ENCODE measurements at places on chromosomes 6 and 20.

GRCh38 chr6:41367700-41368099 is 32.3 kb downstream of the NCR2 start:
- DNase-seq, result peak; percentile 60

GRCh38 chr6:143247586-143247985 is 186.9 kb downstream of the AIG1 start:
- DNase-seq, result no peak

- DNase-seq, result no peak
These were observed 88.5 kb downstream of the JAG1 start for GRCh38 chr20:10585308-10585707.

- no peak for DNase-seq
These were observed 16.4 kb downstream of the PIGT start for GRCh38 chr20:45432294-45432693.

- no peak for DNase-seq
These were observed 6.5 kb downstream of the RBM38 start for GRCh38 chr20:57397693-57398108.

DNA sequence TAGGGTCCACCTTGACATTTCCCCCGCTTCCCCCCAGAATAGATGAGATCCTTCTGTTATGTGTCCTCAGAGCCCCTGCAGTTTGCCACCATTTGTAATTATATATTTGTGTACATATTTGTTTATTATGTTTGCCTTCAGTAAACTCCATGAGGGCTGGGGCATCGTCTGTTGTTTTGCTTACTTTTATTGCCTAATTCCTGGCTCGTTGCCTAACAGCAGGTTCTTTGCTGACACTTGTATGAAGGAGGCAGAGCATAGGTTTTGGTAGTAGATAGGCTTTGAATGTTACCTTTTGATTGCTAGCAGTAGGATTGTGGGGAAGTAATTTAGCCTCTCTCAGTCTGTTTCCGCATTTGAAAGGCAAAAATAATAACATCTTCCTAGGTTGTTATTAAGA is 9.9 kb downstream of the MAP3K4 start:
- DNase-seq, result no peak

DNA sequence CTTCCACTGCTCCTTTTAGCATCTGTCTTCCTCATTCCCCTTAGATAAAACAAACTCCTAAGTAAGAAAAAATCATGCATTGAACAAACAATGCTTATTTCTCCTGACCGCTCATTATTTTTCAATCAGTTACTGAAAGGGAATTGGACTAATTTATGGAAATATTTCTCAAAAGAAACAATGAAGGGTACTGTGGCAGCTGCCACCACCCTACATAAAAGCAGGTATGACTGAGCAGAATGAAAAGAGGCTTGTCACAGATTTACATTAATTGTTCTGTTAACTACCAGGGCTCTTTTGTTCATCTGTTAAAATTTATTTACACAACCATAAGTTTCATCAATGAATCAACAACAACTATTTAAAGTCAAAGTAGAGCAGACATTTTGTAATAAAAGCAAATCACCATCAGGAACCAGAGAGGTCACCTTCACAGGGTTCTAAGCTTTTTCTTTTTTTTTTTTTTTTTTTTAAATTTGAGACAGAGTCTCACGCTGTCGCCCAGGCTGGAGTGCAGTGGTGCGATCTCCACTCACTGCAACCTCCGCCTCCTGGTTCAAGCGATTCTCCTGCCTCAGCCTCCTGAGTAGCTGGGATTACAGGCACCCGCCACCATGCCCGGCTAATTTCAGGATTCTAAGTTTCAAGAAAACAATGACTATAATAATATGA is 204.0 kb downstream of the PTPRK start:
- no peak for DNase-seq

- DNase-seq, result no peak
These were observed 1.2 kb upstream of the PNPLA1 start for GRCh38 chr6:36268478-36269275.

GRCh38 chr6:41732591-41733359 is 2.6 kb downstream of the TFEB start:
- DNase-seq, result no peak

DNA sequence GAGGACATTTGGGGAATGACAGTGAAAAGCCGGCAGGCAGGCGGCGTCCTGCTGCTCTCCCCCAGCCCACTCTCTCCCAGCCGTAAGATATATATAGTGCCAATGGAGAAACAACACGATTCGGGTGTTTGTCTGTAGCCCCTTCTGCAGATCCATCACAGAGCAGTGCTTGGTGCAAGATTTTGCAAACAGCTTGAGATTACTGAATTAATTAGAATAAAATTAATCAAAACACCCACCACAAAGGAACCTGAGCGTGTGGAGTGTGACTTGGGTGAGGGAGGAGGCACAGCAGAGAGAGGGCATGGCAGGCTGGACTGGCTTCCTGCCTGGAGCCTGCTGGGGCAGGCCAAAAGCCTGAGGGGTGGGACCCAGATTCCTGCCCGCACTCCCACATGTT is 28.8 kb upstream of the CCDC167 start:
- DNase-seq, result no peak

GRCh38 chr20:51176876-51177275 is 154.0 kb upstream of the KCNG1 start:
- DNase-seq, result no peak

DNA sequence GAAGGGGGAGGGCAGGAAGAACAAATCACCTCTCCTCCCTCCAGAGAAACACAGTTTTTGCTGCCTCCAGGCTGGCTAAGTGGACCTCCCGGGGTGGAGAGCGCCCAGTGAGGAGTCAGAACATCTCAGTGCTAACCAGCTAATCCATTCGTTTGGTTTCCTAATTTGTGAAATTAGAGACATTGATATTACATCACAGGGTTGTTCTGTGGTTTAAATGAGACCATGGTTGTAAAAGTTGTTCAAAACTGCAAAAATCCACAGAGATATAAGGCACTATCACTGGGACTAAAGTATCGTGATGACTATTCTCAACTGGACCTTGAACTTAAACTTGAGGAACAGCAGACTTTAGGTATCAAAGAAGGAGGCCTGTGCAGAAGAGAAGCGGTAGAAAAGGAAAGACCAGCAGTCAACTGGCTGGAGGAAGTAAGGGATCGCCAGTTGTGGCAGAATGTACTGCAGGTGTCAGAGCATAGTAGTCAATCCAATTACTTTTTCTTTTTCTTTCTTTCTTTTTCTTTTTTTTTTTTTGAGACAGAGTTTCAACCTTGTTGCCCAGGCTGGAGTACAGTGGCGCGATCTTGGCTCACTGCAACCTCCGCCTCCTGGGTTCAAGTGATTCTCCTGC is 33.9 kb downstream of the RIPOR2 start:
- DNase-seq, result no peak

DNA sequence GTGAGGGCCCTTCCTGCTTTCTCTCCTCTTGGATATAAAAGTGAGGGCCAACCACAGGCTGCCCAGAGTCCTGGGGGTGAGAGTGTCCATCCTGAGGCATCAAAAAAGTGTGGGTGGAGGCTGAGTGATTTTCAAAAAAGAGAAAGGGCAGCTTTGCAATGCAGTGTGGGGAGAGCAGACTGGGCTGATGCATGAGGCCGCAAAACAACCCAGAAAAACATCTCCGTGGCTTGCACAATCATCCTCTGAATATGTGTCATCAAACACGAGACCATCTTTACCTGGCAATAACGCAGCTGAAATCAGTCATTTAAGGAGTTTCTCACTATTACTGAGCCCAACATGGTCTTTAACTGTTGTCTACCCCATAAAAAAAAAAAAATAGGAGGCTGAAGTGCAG is 191.2 kb upstream of the SOX4 start:
- DNase-seq, result no peak

DNA sequence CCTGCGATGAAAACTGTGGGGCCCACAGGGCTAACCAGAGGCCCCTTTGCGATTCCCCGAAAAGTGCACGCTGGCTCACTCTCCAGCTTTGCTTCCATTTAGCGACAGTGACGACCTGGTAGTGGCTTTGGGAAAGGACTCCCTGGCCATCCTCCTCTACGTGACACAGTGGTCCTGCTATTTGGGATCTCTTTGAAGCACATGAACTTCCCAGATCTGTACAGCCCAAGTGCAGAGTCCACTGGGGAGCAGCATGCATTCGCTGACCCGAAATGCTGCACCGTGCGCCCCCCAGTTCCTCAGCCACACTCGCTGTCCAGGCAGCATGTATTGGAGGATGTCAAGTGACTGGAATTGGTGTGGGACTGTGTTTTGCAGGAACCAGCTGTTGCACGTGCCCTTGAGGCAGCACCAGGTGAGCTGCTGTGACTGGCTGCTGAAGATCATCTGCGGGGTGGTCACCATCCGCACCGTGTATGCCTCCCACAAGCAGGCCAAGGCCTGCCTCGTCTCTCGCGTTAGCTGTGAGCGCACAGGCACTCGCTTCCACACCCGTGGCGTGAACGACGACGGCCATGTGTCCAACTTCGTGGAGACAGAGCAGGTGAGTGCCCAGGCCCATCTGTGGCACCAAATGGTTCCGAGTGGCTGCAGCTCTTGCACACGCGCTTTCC is 51.6 kb downstream of the SYNJ2 start:
- DNase-seq, result no peak

GRCh38 chr6:38348371-38348770 is 291.4 kb downstream of the BTBD9 start:
- DNase-seq, result no peak

- DNase-seq, result no peak
These were observed 76.4 kb downstream of the HMGN3 start for GRCh38 chr6:79157961-79158644.

DNA sequence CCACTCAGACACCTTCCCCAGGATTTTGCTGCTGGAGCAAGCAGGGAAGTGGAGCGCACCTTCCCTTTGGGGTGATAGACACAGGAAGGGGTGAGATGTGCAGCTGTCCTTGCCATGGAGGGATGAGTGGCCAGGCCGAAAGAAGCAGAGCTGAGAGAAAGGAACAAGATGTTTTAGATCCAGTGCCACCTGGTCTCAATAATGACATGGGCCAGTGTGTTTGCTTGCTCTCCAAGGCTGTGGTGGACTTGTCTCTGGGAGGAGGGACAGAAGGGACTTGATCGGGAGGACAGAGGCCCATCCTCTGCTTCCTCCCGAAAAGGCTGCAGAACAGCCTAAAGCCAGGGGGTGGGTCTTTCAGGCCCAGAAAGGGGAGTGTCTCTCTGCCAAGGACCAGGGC is 61.7 kb upstream of the CCDC167 start:
- no peak for DNase-seq

- no peak for DNase-seq
These were observed 213.2 kb upstream of the ZNF217 start for GRCh38 chr20:53806683-53807401.

DNA sequence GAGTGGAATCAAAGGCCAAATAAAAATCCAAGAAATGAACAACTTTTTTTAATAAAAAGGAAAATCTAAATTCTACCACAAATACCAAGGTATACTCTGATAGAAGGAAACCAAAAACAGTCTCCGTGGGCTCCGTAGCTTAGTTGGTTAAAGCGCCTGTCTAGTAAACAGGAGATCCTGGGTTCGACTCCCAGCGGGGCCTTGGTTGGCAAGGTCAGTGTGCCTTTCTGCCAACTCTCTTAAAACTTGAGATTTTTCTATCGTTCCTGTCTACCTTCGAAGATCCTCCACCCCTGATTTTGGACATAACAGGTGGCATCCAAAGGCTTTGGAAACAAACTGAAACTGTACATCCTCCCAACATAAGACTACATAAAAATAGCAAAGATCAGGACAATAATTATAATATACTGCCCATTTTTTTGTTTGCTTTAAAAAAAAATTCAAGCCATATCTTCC is 197.9 kb downstream of the TRIM27 start:
- DNase-seq, result no peak

GRCh38 chr6:82957171-82957867 is 108.3 kb downstream of the UBE3D start:
- no peak for DNase-seq

- DNase-seq, result no peak
These were observed 4.2 kb upstream of the TTPAL start for GRCh38 chr20:44471481-44471882.

DNA sequence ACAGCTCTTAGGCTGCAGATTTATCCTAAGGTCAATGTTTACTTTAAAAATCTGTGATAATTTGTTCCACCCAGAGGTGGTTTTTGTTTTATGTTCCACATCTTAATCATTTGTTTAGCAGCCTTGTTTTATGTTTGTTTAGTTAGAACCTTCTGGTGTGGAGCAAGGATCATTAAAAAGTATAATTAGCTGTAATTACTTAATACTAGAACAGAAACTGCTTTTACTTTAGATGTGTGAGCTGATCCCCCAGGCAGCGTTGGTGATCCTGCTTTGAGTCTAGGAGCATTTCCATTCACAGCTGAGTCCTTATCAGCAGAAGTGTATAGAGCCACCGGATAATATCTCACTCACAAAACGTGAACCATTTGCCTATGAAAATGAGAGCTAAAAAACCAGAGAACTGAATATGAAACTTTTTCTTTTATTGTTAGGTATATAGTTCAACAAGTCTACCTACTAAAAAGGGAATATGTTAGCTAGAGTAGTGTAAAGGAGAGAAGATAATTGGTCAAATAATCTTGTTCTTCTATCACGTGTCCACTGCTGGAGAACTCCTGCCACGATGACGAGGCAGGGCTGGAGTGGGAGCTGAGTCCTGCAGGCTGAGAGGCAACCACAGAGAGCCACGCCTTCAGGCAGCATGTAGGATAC is 78.5 kb downstream of the TRMT11 start:
- no peak for DNase-seq

DNA sequence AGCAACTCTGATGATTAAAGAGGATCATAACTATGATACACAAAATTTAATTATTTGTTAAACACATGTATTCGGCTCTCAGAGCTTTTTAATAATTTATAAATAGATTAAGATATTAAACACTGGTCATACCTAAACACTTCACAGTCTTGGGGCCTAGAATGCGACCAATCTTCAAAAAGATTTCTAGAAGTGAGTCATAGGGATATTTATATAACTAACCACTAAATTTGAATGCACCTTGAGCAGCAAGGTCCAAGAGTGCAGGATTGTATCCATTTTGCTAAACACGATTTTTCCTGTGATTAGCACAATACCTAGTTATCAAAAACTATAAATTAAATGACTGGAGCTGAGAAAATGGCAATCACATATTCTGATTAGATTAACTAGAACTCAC is 709.3 kb downstream of the EPHA7 start:
- DNase-seq, result no peak

DNA sequence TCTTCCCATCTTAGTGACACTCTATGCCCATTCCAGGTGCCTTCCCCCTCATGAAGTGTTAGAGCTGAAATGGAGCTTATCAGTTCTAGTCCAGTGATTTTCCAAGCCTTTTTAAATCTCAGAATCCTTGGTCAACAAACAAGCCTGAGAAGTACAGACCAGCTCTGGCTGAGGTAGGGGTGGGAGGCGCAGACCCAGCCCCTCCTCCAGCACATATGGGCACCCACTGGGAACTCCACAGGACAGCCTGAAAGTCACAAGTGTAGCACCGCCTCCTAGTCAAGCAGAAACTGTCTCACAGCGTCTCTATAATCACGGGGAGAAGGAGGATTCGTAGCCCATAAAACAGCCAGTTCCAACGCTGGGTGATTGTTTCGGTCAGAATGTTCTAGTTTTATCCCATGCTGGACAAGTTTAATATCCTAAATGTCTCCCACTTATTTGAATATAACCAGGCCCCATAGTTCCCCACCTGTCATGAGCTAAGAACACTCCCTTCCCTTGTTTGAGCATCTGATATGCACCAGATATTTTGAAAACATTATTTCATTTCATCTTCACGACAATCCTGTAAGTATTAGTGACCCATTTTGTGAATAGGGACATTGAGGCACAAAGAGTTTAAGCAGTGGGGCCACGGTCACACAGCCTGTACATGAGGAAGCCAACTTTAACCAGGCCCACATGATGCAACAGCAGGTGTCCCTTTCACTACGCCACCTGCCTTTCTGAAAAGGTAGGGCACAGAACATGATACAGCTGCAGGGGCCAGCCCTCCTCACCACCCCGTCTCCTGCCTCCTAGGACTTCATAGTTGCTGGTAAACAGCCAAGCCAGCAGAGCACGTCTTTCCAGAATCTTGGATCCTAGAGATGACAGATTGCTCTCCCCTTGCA is 40.1 kb downstream of the TRAF3IP2 start:
- DNase-seq, result no peak

Data from HCT116 (cell line).